Inflammatory macrophage treated with lipopolysaccharide for 4 hours (primary cell): ENCODE measurements at places on chromosomes 3 and 15.

DNA sequence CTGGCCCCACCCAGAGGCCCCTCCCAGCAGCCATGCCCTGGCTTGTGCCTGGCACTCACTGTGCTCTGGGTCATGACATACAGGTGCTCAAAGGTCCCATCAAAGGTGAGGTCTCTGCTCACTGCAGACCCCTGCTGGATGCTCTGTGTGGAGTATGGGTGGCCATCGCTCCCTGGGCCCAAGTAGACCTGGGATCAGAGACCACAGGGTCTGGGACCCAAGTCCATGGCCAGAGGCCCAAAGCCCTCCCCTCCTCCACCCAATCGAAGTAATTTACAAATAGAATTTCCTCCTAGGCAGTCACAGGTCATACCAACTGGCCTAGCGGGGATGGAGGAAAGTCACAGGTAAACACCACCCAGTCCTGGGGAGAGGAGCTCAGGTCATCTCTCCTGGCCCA, 7.6 kb downstream of the PLXNB1 start:
- DNase-seq, result no peak

DNA sequence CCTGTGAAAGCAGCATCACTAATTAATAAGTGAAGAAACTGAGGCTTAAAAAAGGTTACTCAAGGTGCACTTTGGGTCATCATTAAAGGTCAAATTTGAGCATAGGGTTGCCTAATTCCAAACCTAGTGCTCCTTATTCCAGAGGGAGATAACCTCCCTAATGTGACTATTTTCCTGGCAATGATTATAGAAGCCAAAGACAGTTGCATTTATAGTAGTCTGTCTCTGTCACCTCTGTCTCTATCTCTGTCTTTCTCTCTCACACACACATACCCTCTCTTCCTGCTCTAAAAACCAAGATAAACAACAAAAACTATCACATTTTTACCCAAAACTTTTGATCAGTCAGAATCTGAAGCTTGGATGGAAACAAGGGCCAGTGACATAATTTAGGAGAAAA, 172.0 kb upstream of the LMCD1 start:
- DNase-seq, result no peak

DNA sequence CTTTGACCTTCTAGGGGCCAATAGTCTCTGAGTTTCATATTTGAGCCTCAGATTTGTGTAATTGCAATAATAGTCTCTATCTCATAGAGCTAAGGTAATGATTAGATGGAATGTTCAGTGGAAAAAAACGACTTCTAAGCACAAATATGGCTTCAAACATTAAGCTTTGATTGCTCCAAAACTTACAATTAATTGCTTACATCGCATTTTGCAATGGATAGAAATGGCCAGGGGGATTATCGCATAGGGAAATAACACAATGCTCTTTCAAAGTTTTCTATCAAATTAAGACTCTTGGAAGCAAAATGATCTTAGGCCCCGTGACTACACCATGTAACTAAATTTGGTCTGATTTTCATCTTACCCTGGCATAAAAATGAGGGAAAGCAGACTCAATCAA, 888.6 kb downstream of the AGBL1 start:
- no peak for DNase-seq

DNA sequence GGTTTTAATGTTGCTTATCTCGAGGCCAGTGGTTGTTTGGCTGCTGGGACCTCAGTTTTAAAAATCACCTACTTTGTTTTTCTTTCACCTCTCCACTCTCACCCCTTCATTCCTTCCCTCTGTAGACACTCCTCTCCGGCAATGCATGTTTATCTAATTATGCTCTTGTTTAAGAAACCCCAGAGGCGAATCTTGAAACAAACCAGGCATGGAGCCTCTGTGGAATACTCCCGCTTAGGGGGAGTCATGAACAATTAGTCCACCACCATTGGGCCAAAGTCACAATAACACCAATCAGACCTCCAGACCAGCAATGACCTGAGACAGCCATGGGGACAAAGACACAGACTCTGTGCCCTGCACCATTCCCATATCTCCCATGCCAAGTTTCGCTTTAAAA, 53.3 kb downstream of the EFCAB12 start:
- DNase-seq, result no peak

- no peak for DNase-seq
These were observed 189.8 kb downstream of the MBNL1 start for GRCh38 chr3:152458376-152459117.

DNA sequence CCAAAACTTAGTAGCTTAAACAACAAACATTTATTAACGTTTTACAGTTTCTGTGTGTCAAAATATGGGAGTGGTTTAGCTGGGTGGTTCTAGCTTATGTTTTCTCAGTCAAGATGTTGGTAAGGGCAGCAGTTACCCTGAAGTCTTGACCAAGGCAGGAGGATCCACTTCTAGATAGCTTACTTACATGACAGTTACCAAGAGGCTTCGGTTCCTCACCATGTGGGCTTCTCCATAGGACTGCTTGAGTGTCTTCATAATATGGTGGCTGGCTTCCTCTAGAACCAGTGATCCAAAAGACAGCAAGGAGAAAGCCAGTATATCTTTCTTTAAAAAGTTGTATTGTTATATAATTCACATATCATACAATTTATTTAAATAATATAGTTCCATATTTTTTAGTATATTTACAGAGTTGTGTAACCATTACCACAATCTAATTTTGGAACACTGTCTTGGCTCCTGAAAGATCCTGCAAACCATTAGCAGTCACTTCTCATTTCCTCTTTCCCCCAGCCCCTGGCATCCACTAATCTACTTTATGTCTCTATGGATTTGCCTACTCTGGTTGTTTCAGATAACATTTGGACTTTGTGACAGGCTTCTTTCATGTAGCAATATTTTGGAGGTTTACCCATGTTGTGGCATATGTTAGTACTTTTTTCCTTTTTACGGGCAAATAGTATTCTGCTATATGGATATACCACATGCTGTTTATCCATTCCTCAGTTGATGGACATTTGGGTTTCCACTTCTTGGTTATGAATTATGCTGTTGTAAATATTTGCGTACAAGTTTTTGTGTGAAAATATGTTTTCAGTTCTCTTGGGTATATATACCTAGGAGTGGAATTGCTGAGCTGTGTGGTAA, 33.3 kb downstream of the MAPK6 start:
- DNase-seq, result peak; percentile 71

GRCh38 chr3:126540342-126540849, 16.4 kb downstream of the CHST13 start:
- peak; percentile 75 for DNase-seq

GRCh38 chr3:62602129-62602770, 228.9 kb upstream of the FEZF2 start:
- DNase-seq, result no peak

- DNase-seq, result peak; percentile 35
These were observed 58.5 kb downstream of the NEK10 start for GRCh38 chr3:27310688-27311087.

DNA sequence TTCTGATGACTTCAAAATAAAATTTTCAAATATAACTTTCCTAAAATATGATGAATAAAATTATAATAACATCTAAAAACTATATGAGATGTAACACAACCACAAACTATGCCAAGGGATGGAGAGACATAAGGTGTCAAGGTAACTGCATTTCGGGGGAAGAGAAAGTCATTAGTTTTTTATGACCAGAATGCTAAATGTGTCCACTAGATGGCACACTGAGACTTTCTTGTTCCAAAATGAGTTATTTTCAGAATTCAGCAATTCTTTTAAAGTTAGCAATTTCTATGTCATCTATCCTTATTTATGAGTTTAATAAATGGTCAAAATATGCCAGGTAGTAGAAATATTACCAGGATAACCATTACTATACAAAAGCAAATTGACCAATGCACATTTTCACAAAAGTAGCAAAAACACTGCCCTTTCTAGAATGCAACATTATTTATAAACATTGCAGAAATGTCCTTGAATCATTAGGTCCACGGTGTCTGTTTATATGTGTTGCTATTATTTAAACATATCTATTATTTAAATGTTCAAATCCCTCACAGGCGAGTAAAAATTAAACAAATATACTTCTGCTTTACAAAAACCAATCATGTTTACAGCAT, 374.2 kb downstream of the PLCL2 start:
- peak; percentile 41 for DNase-seq

DNA sequence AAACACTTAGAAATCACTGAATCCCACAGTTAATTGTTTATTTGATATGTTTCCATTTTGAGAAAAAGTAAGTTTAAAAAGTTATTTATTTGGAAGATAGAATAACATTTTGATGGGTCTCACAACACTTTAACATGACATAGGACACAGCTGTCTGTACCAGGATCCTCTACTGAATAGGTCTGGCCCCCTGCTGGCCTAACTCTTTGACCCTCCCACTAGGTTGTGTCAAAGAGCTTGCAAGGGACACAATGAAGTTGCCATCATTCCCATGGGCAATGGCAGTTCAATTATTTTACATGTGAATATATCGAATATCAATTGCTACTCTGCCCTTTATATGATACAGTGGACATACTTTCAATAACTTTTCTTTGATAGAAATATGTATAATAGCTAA, 138.9 kb downstream of the EPHA3 start:
- DNase-seq, result no peak
